Renal cortex interstitium (tissue), 15 donors: ENCODE measurements at places on chromosomes 5 and 9. TPM values are rescaled to one million over a fixed set of nuclear protein-coding genes. Genes with fewer than 3 reads are reported as not detected.

ZNG1A gene
- polyA plus RNA-seq: 97.2 TPM

CD74 gene
- polyA plus RNA-seq: 259 TPM

C1QTNF2 gene
- 0.82 TPM for polyA plus RNA-seq

SPATA31A3 gene
- polyA plus RNA-seq: not detected

MEGF9 gene
- polyA plus RNA-seq: 19.2 TPM

SAPCD2 gene
- 6.6 TPM for polyA plus RNA-seq

SLC28A3 gene
- 0.03 TPM for polyA plus RNA-seq

C9orf153 gene
- 0.06 TPM for polyA plus RNA-seq

CER1 gene
- 2.3 TPM for polyA plus RNA-seq

TEK gene
- 35.6 TPM for polyA plus RNA-seq

GRM6 gene
- 1.0 TPM for polyA plus RNA-seq

GFPT2 gene
- polyA plus RNA-seq: 5.3 TPM

ANKS6 gene
- 25.7 TPM for polyA plus RNA-seq

TOR4A gene
- 6.3 TPM for polyA plus RNA-seq

NTNG2 gene
- polyA plus RNA-seq: 0.40 TPM

SMIM3 gene
- polyA plus RNA-seq: 23.4 TPM

TMEM252 gene
- 8.6 TPM for polyA plus RNA-seq

GPR151 gene
- polyA plus RNA-seq: not detected

NEUROG1 gene
- polyA plus RNA-seq: not detected

MYMK gene
- 0.30 TPM for polyA plus RNA-seq

ADAM19 gene
- 11.6 TPM for polyA plus RNA-seq

TRIM52 gene
- polyA plus RNA-seq: 48.5 TPM

GRXCR2 gene
- not detected for polyA plus RNA-seq

PJA2 gene
- polyA plus RNA-seq: 127 TPM

IFNK gene
- not detected for polyA plus RNA-seq

TPM2 gene
- 156 TPM for polyA plus RNA-seq

AFAP1L1 gene
- 18.8 TPM for polyA plus RNA-seq

POU5F2 gene
- polyA plus RNA-seq: 0.03 TPM

DNM1 gene
- 279 TPM for polyA plus RNA-seq

TXNDC8 gene
- polyA plus RNA-seq: not detected

LIX1 gene
- polyA plus RNA-seq: 3.8 TPM

PAM gene
- 195 TPM for polyA plus RNA-seq

AIF1L gene
- 383 TPM for polyA plus RNA-seq

DIPK1B gene
- 27.0 TPM for polyA plus RNA-seq

SLC46A2 gene
- 0.44 TPM for polyA plus RNA-seq

SLC36A3 gene
- polyA plus RNA-seq: not detected

PPP3R2 gene
- not detected for polyA plus RNA-seq

CARD9 gene
- 3.2 TPM for polyA plus RNA-seq

PTGER4 gene
- 10.7 TPM for polyA plus RNA-seq

SIT1 gene
- polyA plus RNA-seq: 0.27 TPM

ADAMTSL2 gene
- polyA plus RNA-seq: 1.9 TPM

TLR4 gene
- 9.0 TPM for polyA plus RNA-seq

FAM78A gene
- 2.6 TPM for polyA plus RNA-seq

TRPM6 gene
- polyA plus RNA-seq: 1.4 TPM

RFESD gene
- polyA plus RNA-seq: 5.8 TPM

F2RL1 gene
- polyA plus RNA-seq: 32.4 TPM

OLFM1 gene
- polyA plus RNA-seq: 2.5 TPM

PCDHA12 gene
- 0.11 TPM for polyA plus RNA-seq

SUSD3 gene
- polyA plus RNA-seq: 11.4 TPM

CDC25C gene
- polyA plus RNA-seq: 8.8 TPM

HABP4 gene
- polyA plus RNA-seq: 19.8 TPM

SVEP1 gene
- polyA plus RNA-seq: 6.8 TPM

WDR38 gene
- 0.46 TPM for polyA plus RNA-seq
